Myocyte (in vitro differentiated cells): ENCODE measurements at places on chromosomes 3 and 15.

DNA sequence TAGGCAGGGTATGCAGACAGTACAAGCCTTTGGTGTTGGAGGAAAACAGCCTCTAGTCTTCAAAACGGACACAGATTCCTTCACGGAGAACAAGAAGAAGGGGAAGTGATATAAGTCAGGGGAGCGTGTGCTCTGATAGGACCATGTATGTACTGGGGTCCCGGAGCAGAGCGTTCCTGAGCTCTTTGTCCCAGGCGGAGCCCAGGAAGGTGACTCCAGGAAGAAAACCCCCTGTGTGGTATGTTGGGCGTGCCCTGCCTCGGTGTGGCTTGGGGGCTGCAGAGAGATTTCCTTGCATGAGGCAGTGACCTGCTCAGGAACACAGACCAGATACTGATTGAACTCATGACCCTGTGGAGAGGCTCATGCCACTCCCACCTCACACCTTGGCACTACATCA lies 21.7 kb downstream of the MELTF start:
- no peak for DNase-seq

DNA sequence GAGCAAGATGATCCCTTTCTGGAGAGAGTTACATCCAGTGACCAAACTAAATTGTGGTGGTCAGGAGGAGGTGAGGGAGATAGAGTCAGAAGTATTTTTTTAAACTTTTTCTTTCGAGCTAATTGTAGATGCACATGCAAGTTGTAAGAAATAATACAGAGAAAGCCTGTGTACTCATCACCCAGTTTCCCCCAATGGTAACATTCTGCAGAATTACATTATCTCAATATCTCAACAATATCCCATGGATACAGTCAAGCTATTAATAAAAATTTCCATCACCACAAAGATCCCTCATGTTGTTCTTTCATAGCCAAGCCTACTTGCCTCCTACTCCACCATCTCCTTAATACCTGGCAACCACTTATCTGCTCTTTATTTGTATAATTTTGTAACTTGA lies 3.3 kb upstream of the TMEM45A start:
- DNase-seq: no peak

DNA sequence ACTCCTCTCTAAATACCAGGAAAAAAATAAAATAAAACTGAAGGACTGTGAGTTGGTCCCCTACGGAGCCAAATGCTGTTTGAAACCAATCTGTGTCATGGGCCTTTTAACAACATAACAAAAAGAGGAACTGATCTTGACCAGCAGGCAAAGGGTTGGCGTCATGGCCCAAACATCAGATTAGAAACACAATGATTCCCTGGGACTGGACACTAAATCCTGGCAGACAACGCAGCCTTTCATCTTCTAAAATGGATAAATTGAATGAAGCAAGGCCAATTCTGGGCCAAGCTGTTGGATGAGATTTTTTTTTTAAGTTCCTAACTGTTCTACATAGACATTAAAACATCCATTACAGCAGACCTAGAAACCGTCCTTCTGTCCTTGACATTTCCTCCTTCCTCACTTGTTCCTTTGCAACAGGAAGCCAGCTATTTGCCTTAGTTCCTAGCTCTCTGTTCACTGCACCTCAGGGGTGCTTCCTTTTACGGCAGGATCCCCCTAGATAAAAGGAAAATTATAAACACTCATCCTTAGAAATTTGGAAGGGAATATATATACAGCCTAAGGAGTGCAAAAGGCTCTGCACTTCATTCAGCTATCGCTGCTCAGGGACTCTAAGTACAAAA lies 21.6 kb upstream of the TAFA4 start:
- DNase-seq: no peak

GRCh38 chr3:184688251-184688881 lies 23.5 kb downstream of the MAGEF1 start:
- DNase-seq: peak; percentile 80

DNA sequence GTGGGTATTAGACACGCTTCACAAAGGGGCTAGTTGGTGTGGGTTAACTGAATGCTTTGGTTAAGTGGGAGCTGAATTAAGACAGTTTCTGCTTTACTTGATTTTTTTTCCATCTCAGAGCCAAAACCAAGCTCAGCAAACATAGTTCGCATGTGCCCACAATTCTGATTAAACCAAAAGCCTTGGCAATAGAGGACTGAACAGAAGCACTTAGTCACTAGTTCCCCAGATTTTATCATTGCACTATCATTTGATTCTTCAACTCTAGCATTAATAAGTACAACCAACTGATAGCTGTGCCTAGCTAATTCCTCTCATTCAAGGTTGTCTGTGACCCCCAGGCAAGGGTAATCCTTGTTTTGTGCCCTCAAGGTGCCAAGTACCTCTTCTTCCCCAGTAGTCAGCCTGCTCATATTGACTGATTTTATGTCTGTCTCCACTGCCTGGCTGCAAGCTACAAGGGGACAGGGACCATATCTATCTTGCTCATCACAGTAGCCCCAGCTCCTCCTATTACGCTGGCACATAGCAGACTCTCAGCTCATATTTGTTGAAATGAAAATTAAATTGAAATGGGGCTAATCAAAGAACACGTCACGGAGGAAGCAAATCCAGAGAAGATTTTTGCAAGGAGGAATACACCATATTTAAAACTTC lies 9.9 kb upstream of the ARHGEF3 start:
- no peak for DNase-seq

DNA sequence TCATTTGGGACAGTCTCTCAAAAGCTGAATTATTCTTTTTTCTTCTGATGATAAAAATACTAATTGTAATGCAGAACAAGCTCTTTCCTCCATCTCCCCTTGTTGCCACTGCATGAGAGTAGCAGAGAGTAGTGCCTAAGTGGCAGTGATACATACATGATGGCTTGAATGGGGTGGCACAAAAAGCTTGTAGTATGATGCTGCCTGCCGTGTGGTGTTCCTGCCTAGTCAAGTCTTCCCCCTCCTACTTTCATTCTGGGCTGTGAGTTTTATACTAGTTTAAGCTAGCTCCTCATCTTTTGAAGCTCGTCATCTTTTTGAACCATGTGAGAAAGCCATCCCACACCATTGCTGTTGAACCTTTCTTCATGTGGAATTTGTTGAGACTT lies 230.5 kb downstream of the NFKBIZ start:
- DNase-seq: no peak

DNA sequence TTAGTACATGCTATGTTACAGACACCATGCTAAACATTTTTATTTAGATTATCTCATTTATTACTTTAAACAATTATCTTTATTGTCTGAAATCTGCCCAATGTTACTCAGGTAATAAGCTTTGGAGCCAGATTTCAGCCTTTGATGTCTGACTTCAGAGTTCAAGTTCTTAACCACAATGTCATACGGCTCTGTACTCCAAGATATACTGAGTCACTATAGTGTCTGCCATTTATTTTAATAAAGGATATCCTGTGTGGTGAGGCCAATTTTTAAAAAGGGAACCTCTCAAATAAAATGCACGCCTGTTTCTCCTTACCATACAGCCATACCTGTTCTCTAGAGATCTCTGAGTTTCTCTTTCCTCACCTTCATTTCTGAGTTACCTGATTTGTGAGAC lies 193.1 kb downstream of the EPHA3 start:
- DNase-seq: no peak

GRCh38 chr3:124639406-124640237 lies 90.6 kb upstream of the UMPS start:
- DNase-seq: no peak

DNA sequence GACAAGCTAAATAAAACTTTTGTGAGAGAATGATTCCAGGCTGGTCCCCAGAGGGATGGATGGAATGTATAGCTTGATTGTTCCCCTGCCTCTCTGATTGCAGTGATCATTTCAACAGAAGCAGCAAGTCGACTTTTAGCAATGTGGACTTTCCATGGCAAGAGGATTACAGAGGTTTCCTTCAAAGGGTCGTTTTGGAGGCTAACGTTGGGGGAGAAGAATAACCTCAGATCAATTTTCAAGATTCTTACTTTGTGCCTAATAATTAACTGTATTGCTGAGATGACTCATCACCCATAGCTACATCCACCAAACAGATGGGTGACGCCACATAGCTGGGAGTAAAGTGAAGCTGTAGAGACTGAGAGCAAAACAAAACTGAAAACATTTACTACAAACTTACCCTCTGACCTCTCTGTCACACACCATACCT lies 79.9 kb downstream of the GTPBP8 start:
- no peak for DNase-seq

GRCh38 chr15:50247819-50248655 lies 17.5 kb downstream of the HDC start:
- no peak for DNase-seq

- DNase-seq: no peak
Observed at GRCh38 chr3:61505197-61505596, 56.2 kb upstream of the PTPRG start.

DNA sequence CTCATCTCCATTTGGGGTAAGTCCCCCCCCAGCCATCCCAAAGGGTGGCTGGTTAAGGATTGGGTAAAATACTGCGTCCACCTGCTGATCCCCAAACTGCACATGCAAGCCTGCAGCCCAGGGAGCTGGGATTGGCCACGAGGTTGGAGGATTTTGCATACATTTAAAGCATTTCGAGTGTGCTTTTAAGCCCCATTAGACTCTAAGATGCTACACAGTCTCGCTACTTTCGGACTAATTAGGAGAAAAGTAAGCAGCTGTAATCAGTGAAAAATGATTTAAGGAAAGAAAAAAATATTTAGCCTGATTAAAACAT lies 23.9 kb downstream of the SLC6A6 start:
- no peak for DNase-seq
